HFF-Myc (cell line): ENCODE measurements at places on chromosomes 16 and 17.

DNA sequence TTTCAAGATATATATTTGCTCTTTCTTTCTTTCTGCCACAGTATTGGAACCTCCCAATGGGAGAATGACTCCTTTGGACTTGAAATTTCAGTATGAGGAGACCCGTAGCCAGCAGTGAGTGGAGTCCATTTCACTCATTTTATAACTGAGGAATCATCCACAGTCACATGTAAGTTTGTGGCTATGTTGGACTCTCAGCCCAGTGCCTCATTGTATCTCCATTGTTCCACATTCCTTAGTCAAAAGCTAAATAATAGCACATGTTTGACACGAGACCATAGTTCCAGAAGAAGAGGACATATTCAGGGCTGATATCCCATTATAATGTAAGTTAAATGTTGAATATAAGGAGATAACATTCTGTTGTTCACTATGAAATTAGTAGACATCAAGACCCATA, 12.7 kb upstream of the SPAG9 start:
- no peak for DNase-seq

GRCh38 chr16:85461814-85462713, 151.1 kb upstream of the GSE1 start:
- no peak for DNase-seq

DNA sequence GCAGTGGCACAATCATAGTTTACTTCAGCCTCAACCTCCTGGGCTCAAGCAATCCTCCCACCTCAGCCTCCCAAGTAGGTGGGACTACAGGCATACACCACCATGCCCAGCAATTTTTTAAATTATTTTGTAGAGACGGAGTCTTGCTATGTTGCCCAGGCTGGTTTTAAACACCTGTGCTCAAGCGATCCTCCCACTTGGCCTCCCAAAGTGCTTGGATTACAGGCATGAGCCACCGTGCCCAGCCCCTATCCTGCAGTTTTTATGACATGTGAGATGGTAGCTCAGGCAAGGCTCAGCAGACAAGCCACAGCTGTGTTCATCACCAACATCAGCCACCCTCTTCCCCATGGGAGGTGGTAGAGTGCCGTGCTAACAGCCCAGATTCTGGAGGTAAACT, 46.2 kb upstream of the TNRC6A start:
- DNase-seq, result no peak

DNA sequence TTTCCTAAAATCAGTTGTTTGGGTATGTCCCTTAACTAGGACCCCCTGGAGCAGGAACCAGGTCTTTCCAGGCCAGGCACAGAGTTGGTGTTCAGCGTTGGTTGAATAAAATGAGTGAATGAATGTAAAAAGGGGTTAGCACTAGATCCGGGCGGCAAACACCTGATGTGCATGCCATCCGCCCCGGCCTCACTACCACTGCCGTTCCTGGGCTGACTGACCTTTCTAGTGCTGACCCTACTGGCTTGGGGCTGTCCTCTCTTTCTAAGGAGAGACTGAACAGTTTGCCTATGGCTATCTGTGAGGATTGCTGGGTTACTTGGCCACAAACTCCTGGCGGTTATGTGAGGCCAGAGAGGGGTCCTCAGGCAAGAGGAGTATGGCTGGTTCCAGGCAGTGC, 10.1 kb upstream of the PHF12 start:
- no peak for DNase-seq

- no peak for DNase-seq
These were observed 7.4 kb downstream of the POLR2A start for GRCh38 chr17:7491583-7491982.

DNA sequence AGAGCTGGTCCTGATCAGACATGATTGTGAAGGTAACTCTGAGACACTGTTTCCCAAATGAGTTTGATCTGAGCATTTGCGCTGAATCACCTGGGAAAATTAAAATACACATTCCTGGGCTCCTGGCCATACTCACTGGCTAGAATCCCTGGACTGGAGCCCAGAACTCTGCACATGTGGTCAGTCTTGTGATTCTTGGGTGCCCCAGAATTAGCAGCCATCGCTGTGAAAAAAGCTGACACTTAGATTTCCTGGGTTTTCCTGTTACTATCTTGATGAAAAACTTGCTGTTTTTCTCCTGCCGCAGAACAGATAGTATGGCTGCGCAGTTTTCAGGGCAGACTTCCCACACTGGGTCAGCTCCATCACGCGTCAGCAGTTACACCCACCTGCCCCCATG, 24.6 kb downstream of the NECAB2 start:
- DNase-seq, result no peak

- no peak for DNase-seq
These were observed 16.8 kb upstream of the AKAP1 start for GRCh38 chr17:57068222-57068658.

DNA sequence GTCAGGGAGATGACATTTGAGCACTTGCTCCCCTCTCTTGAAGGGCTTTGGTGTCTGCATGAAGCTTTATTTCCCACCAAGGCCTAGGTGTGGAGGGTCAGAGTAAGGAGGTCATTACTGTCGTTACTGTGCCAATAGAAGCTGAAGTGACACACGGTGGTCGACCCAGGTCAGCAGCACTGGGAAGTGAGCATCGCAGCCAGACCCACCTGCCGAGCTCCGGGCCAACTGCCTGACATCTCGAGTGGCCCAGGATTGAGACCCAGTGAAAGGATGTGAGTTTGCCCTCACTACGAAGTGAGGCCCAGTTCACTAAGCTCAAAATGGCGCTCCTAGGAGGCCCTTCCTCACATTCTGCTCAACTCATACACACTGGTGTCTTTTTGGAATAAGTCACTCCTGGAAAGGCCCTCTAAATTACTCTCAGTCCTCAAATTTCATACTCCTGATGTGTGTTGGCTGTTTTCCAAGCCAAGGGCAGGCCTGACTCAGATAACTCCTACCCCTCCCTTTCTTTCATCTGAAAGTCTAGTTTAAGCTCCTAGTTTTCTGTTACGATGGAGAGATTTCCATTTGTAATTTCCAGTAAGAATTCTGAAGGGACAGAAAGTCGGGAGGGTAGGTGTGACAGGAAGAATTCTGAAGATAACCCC, 200.4 kb downstream of the LGALS9B start:
- no peak for DNase-seq
